ENCODE measurements at places on chromosomes 4 and X.
A peak's percentile ranks its signal among the peaks of the same experiment; 100 is the strongest.

- no peak for DNase-seq
These were observed 275.1 kb upstream of the RASGEF1B start for GRCh38 chr4:81746773-81747172.

- DNase-seq: peak; percentile 54
These were observed 236.7 kb upstream of the JADE1 start for GRCh38 chr4:128572778-128573241.

- DNase-seq: peak; percentile 26
These were observed 49.7 kb downstream of the HTT start for GRCh38 chr4:3124070-3124767.

GRCh38 chr4:110224142-110224541, 25.7 kb upstream of the ELOVL6 start:
- no peak for DNase-seq

DNA sequence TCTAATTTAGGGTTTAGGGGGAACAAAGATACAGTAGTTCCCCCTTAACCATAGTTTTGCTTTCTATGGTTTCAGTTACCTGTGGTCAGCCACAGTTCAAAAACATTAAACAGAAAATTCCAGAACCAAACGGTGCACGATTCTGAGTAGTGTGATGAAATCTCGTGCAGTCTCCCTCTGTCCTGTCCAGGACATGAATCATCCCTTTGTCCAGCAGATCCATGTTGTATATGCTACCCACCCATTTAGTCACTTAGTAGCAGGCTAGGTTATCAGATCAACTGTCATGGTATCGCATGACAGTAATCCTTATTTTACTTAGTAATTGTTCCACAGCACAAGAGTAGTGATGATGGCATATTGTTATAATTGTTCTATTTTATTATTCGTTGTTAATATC, 556.1 kb downstream of the IL1RAPL1 start:
- no peak for DNase-seq

DNA sequence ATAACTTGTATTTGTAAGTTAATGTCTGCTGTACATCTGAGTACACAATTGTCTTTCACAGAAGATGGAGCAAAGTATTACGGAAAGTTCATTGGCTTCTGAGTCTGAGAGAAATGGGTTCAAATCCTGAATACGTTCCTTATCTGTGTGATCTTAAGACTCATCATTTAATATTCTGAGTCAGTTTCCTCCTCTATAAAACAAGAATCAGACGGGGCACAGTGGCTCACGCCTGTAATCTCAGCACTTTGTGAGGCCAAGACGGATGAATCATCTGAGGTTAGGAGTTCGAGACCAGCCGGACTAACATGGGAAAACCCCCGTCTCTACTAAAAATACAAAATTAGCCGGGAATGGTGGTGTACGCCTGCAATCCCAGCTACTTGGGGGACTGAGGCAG, 57.8 kb downstream of the APBB2 start:
- peak; percentile 94 for DNase-seq

DNA sequence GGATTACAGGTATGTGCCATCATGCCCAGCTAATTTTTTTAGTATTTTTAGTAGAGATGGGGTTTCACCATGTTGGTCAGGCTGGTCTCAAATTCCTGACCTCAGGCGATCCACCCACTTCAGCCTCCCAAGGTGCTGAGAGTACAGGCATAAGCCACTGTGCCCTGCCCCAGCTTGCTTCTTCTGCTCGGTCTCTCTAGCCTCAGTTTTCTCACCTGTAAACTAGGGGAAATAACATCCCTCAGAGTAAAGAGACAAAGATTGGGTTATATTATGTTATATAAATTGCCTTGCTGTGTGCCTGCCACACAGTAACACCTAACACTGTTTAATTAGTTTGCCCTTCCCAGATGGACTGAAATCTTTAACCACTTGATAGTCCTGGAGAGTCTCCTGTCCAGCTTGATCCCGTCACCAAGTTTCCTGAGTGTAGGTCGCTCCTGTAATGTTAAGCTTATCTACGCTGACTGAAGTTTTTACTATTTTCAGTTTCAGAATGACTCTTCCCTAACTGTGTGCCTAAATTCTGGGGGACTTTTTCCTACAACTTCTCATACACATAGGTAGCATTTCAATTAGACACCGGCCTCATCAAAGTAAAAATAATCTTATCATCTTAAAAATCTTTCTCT, 412.7 kb upstream of the TENM3 start:
- DNase-seq: no peak

GRCh38 chr4:188428935-188429334, 289.7 kb downstream of the TRIML1 start:
- no peak for DNase-seq

DNA sequence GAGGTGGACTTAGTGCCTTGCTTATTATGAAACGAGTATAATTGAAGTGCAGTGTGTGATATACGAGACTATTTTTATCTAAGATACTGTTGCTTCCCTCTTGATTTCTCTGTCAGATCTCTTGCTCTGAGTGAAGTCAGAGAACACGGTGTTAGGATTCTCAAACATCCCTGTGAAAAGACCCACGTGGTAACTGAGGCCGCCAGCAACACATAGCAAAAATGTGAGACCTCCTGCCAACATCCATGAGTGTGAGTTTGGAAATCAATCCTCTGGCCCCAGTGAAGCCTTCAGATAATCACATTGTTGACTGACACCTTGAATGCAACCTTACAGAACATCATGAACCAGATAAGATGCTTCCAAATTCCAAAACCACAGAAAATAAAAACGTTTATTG, 954.4 kb downstream of the FAT4 start:
- no peak for DNase-seq

DNA sequence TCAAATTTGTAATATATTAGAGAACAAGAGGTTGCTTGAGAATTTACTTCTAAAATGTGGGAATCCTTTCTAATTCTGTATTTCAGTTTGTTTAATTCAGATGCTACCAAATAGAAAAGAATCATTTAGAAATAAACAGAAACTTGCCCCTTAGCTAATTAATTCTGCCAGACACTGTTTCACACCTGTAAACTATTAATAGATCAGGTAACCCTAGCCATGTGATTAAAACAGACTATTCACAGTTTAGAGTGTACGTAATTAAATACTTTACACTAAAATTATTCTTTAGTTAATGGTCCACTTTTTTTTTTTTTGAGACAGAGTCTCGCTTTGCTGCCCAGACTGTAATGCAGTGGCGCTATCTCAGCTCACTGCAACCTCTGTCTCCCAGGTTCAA, 124.0 kb downstream of the PTPN13 start:
- no peak for DNase-seq

- no peak for DNase-seq
These were observed 17.3 kb upstream of the GLUD2 start for GRCh38 chrX:121030083-121030482.

DNA sequence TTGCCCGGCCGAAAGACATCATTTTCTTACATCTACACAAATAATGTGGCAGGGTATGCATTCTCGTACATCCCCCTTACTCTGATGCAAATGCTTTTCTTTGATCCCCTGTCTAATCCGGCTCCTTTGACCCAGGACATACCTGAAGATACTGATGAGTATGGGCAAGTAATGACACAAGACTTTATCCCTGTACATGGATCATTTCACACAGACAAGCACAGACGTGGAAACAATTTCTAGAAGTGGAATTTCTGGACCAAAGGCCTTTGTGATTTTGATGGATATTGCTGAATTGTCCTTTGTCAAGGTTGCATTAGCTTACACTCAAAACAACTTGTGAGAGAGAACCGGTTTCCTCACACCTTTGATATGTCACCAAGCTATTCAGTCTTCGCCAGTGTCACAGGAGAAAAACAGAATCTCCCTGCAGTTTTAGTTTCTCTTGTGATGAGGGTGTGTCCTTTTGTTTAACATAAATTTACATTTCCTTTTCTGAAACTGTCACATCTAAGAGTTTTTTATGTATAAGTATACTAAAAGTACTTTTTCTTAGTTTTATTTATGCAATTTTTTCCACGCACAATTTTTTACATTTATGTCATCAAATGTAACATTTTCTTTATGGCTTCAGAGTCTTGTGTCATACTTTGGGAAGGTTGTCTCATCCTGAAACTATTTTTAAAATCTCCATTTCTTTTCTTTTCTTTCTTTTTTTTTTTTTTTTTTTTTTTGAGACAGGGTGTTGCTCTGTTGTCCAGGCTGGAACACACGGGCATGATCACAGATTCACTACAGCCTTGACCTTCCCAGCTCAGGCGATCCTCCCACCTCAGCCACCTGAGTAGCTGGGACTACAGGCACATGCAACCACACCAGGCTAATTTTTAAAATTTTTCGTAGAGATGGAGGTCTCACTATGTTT, 25.2 kb downstream of the RWDD4 start:
- no peak for DNase-seq

GRCh38 chr4:52680381-52680780, 21.3 kb upstream of the USP46 start:
- no peak for DNase-seq

DNA sequence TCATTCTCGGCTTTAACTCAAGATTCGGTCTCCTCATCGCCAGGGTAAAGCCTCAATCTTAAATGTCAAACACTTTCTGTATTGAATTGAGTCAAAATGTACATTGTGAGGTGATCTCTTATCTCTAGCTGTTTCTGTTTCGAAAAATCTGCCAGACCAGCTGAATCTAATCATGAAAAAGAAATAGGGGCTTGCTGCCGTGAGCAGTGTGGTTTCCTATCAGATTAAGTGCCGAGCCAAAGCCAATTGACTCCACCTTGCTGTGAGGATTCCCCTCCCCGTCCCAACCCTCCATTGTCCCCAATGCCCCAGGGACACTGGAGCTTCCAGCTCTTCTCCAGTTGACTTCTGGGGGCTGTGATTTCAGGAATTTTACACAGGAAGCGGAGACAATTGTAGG, 12.5 kb upstream of the CRLF2 start:
- no peak for DNase-seq

DNA sequence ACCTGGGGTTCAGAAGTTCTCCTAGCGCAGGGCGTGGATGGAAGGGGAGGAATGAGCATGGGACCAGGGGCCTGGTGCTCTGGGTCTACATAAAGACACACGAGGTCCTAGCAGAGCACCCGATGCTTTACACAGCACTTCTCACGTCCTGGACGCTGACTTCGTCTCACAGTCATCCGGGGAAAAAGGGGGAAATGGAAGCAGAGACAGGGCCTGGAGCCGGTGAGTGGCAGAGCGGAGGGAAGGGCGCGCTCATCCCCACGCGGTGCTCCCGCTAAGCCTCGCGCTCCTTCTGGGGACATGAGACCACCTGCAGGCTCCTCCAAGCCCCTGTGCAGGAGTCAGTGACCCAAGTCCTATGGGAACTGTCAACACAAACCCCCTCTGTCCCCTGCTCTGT, 157.7 kb downstream of the AFAP1 start:
- DNase-seq: no peak

DNA sequence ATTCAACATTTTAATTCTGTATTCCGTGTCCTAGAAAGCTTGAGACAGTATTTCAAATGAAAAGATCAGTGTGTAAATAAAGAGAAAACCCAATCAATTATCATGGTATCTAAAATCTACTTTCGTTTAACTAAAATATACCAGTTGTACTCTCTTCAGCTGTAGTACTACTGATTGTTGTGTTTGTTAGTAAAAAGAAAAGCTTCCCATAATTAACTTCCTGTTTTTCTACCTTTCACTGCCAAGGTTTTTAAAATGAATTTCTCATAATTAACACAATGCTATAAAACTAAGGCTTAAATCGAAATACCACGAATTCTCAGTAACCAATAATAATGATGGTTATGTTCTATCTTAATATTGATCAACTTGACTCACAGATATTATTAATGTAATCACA, 37.4 kb downstream of the PPP3CA start:
- DNase-seq: no peak

- no peak for DNase-seq
These were observed 14.1 kb upstream of the SEC24D start for GRCh38 chr4:118849867-118850487.

DNA sequence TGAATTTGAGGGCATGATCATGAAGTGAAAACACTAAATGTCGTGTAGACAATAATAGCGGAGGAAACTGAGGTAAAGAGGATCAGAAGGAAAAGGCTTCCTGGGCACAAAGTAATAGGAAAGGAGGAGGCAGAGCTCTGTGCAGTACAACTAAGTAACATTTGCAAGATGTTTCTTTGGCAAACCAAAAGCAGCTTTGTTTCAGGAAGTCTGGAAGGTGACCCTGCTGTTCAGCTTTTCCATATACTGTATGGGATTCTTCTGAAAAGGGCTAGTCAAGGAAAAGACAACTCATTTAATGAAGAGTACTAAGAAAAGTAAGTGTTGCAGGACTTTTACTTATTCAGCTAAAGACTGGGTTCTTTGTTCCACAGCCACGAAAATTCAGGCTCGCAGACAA, 463.1 kb downstream of the PCDH7 start:
- DNase-seq: peak; percentile 43

DNA sequence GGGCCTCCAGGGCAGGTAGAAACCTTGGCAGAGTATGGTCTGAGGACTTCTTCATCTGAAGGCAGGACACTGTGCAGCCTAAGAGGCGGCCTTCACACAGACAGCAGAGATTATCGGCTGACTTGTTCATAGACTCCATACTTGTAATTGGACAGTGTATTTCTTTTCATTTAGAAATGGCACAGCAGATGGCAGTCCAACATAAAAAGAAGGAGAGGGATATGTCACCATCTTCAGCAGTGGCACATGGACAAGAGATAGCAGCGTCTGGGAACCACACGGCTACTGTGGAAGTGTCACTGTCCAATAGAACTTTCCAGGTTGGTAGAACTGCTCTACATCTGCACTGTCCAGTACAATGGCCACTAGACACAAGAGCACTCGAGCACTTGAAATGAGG, 21.7 kb upstream of the GEMIN8 start:
- no peak for DNase-seq

- peak; percentile 29 for DNase-seq
These were observed 11.0 kb upstream of the DUSP9 start for GRCh38 chrX:153635788-153636668.

DNA sequence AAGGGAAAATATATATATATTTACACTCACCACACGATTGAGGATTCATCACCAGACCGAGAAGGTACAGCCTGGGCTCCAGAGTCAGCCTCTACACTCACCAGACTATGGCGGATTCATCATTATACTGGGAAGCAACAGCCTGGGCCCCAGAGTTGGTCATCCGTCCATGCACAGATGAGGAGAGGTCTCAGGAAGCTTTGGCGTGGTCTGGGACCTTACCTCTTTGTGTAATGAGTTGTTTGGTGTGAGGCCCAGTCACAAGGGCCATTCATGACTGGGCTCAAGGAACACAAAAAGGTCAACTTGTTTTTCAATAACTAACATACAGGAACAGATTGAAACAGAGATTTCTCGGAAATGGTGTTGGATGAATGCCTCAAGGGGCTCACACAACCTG, 926.1 kb downstream of the FAM133A start:
- no peak for DNase-seq

GRCh38 chr4:169611157-169611556, 1.2 kb downstream of the NEK1 start:
- DNase-seq: no peak

DNA sequence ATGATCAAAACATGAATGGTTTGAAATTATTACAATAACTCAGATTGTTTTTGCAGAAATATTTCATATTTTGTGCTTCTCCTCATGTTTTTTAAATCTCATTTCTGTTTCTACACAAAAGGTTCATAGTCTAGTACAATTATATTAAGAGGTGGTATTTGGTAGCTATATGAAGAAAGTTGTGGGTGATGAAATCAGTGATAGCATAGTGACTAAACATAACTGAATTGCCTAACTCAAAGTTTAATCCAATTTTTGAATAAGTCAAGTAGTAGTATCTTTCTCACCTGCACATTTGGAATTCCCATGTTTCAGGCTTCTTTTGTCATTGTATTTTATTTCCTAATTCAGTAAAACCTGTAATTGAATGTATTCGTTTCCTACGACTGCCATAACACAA, 648.7 kb downstream of the GRID2 start:
- no peak for DNase-seq

Measured in lung microvascular endothelial cell (primary cell).